Glutamatergic neuron (in vitro differentiated cells): ENCODE measurements at places on chromosomes 3 and 15.

DNA sequence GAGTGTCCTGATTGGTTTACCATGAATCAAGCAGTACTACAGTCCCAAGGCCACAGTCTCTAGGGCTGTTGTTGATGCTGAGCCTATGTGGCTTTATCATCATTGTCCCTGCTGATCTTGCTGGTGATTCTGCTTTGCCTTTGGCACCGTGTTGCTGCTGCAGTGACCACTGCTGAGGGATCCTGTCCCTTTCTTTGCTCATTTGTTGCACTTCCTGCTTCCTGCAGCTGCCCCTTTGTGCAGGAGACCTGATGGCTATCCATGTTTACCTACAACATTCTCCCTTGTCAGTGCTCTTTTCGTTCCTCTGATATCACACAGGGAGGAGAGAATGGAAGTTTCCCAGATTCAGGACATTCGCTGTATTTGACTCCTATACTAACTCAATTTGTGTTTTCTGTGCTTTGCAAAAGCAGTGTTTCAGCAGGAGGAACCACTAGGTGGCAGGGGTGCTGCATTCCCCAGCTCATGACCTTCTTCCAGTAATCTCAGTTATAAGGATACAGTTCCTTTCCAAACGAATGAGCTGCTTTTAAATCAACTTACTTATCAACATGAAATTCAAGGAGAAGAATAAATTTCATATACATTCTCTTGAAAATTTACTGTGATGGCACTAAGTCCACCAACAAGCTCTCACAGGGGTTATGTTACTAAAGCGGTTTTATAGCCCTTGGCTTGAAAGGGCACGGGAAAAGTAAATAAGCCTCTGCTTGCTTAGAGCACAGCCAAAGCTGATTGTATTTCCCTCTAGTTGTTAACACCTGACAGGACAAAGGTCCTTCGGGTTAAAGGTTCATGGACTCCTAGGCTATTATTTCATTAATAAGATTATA lies 9.7 kb upstream of the THUMPD3 start:
- DNase-seq, result peak; percentile 64

DNA sequence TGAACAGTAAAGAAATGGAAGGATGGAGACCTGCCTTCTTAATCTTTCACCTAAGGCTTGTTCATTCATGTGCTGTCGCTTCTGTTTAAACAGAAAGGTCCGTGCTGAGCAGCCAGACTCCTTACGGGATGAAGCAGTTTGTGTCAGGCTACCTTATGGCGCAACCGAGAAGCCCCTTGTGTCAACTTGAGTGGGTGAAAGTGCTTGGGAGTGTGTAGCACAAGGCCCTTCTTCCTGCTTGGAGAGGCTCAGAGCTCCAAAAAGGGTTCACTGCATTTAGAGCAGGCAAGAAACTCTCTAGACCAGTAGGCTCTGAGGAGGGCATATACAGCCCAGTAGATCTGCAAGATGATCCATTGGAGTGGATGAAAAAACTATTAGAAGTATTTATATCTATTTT lies 16.0 kb downstream of the CAPN3 start:
- DNase-seq, result no peak

- DNase-seq, result peak; percentile 54
Measured at GRCh38 chr3:109731639-109732473, 394.5 kb upstream of the DPPA4 start.

DNA sequence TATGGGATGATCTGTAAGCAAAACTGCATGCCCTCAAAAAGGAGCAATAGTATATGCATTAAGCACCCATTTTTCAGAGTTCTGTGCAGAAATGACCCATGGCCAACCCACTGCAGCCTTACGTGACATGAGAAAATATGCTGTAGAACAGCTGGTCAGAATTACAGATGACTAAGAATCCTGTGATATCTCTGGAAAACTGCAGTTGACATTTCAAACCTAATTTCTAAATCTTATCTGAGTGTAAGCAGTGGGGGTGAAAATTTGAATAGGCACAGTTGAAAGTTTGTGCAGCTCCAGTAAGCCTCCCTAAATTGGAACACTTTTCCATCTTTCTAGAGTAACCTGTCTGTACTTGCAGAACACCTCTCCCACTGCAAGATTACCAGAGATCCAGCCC lies 28.7 kb upstream of the COL6A6 start:
- no peak for DNase-seq

- peak; percentile 83 for DNase-seq
Measured at GRCh38 chr3:52533623-52534280, at the start of gene NT5DC2. NT5DC2 (minus strand) TSS chr3:52533857; CDS start chr3:52533737, 120 bp downstream.

- peak; percentile 95 for DNase-seq
Measured at GRCh38 chr15:65530318-65531111, at the start of gene HACD3. HACD3 (plus strand) TSS chr15:65530463; CDS start chr15:65530632, 169 bp downstream.

- DNase-seq, result no peak
Measured at GRCh38 chr3:172321035-172321434, 127.2 kb downstream of the GHSR start.

DNA sequence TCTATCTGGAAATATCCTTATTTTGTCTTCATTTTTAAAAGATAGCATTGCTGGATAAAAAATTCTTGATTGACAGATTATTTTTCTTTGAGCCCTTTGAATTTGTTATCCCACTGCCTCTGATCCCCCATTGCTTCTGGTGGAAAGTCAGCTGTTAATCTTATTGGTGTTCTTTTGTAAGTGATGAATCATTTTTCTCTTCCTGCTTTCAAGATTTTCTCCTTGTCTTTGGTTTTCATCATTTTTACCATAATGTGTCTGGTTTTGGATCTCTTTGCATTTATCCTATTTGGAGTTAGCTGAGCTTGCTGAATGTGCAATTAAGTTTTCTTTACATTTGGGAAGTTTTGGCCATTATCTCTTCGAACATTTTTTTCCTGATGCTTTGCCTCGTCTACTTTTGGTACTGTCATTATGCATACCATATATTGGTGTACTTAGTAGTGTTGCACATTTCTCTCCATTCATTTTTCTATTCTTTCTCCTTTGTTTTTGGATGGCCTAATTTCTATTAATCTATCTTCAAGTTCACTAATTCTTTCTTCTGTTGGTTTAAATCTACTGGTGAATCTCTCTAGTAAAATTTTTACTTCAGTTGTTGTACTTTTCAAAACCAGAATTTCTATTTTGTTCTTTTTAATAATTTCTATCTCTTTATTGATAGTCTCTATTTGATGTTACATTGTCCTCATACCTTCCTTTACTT lies 440.0 kb upstream of the PROK2 start:
- no peak for DNase-seq

DNA sequence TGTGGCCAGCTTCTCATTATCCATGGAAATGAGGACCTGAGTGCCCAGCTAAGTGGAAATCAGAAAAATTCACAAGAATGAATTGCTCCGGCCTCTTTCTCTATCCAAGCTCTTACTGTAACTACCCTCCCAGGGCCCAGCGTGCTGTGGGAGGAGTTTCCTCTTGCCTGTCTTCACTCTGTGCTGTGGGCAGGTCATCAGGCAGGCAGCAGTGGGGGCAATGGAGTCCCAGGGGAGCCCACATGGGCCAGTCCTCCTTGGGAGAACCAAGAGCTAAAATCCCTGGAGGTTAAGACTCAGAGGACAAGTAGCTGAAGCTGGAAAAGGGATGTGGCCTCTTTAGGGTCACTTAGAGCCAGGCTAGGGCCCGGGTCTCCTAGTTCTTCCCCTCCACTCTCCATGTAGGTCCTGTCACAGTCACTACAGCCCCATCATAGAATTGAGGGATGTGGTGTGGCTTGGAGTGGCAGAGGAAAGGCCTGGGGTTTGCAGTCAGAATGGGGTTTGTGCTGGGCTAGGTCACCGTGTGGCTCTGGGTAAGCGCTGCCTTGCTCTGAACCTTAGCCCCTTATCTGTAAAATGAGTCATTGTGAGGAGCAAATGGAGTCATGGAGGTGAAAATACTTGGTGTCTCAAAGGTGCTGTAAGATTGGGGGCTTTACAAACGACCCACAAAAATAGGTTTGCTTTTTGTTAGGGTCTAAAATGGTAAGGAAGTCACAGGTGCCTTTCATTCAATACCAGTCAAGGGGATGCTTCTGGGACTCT lies 3.7 kb downstream of the GASK1A start:
- no peak for DNase-seq

GRCh38 chr3:46717447-46718231 lies at the start of gene PRSS50:
PRSS50 (minus strand) TSS chr3:46717869; CDS start chr3:46717824, 45 bp downstream.
- no peak for DNase-seq

DNA sequence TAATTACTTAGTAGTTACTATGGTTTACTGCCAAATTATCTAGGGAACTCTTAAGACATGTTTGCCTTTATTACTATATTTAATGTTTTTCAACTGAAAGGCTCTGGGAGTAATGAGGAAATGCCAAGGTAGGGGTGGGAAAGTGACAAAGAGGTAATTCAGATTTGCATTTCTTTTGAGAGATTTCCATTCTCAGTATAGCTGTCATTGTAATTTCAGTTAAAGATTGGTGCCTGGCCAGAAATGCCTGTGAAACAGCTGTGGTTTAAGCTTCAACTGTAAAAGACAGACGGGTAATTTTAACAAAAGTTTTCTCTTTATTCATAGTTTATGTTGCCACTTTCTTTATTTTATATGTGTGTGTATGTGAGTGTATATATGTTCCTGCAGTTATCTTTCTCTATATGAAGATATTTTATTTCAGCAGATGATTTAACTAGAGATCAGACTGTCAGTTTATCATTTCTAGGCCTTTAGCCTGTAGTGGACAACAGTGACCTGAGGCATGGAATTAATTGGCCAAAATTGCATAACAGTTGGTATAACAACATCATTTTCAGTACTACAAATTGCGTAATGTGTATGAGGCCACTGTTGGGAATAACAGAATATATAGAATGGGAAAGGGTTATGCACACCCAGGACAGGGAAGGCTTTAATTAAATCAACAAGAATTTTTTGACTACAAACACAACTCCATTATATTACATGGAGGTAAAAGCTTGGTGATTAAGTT lies 119.0 kb downstream of the BBX start:
- DNase-seq, result no peak

DNA sequence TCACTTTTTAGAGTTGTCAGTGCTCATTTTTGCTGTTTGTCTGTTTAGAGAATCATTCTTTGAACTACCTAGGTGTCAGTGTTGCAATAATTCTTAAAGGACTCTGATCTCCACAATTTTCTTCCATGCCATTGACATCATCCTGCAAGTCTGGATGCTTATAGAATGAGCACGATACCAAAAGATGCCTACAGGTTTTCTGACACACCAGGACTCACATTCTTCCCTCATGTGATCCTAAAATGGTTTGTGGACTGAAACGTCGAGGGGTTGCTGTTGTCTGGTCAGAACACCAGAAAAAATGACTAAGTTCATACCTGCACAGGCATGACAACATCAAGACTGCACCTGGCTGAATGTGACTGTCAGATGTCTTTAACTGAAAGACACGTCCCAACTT lies 95.9 kb downstream of the SEMA5B start:
- DNase-seq, result no peak

DNA sequence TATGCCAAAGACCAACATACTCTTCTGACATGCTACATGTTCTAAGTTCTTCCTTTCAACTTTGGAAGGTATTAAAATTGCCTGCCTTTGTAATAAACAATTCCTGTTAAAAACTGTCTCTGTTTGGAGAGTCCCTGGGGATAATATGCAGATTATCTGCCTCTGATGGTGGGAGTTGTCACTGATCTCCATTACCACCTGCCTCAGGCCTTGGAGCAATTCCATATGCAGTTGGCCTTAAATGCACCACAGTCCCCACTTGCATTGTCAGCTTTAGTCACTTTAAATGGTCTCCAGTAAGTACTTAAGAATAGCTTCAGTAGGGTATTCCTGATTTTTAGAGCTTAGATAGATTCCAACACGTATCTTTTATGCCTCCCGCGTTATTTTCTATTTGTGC lies 121.1 kb upstream of the GOLIM4 start:
- peak; percentile 23 for DNase-seq

GRCh38 chr15:86139828-86140227 lies 60.2 kb downstream of the AGBL1 start:
- DNase-seq, result peak; percentile 26

GRCh38 chr3:183825456-183826161 lies at the start of gene MAP6D1:
MAP6D1 (minus strand) TSS chr3:183825577; CDS start chr3:183825547, 30 bp downstream.
- DNase-seq, result peak; percentile 82

- DNase-seq, result no peak
Measured at GRCh38 chr3:27680517-27681246, 41.4 kb downstream of the EOMES start.

DNA sequence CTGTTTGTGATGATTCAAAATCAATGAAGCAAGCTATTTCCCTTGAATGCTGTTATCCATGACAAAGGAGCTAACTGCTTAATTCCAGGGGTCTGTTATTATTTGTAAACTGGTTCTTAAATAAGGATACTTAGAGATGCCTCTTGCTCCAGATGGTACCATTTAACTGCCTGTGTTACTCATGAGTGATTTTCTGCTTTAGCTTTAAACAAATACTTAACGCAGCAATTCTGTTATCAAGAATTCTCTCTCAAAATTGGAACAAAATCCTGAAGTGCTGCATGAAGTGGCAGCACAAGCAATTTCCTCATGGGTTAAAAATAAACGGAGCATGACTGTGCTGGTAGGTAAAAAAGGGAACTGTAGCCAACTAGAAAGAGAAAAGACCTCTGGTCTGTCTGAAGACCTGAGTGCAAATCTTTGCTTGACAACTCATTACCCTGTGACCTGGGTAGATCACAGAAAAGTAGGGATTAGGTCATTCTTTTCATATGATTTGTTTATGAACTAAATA lies 62.5 kb upstream of the GBE1 start:
- DNase-seq, result no peak

DNA sequence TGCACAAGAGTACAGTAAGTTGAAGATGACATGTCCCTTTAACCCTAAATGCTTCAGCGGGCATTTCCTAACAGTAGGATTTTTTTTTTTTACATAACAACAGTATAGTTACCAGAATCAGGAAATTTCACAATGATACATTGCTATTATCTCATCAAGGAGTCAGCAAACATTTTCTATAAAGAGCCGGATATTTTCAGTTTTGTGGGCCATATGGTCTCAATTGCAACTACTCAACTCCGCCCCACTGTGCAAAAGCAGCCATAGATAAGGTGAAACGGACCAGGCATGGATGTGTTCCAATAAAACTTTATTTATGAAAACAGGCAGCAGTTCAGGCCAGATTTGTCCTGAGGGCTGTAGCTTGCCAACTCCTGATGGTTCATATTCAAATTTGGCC lies 130.6 kb downstream of the SMAD6 start:
- no peak for DNase-seq

GRCh38 chr3:49020330-49021212 lies 1.4 kb upstream of the NDUFAF3 start:
- DNase-seq, result no peak

- DNase-seq, result no peak
Measured at GRCh38 chr3:48236531-48236930, 4.4 kb upstream of the ZNF589 start.

- DNase-seq, result no peak
Measured at GRCh38 chr15:64961013-64961412, 28.7 kb downstream of the SPG21 start.
